Neural progenitor cell (in vitro differentiated cells): ENCODE measurements at places on chromosomes 12 and 14.
A peak's percentile ranks its signal among the peaks of the same experiment; 100 is the strongest.

DNA sequence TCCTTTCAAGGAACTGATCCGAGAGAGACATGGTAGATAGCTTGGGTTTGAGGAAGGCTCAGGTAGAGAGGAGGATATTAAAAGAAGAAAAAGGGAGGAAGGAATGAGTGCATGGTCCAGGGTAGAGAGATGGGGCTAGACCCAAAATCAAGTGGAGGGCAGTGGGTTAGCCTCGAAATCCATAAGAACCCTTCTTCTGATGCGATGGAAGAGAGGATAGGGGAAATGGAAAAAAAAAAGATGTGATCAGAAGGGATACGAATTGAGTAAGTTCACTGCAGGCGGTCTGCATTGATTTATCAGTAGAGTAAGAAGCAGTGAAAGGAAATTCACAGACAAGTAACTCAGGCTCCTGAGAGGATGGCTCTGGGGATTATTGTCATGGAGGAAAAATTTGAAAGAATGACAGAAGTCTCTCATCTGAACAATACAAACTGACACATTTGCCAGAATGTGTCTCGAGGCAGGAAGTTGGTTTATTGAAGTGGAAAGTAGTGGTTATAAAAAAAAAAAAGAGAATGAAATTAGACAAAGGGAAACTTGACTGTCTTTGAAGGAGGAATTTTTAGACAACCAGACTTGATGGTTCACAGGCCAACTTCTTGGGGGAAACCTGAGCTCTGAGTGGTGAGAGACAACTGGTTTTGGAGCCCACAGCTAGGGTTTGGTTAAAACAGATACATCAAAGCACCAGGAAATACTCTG lies 10.2 kb downstream of the PPFIBP1 start:
- DNase-seq: no peak

- no peak for DNase-seq
Measured at GRCh38 chr12:6295094-6295811, 15.2 kb upstream of the PLEKHG6 start.

DNA sequence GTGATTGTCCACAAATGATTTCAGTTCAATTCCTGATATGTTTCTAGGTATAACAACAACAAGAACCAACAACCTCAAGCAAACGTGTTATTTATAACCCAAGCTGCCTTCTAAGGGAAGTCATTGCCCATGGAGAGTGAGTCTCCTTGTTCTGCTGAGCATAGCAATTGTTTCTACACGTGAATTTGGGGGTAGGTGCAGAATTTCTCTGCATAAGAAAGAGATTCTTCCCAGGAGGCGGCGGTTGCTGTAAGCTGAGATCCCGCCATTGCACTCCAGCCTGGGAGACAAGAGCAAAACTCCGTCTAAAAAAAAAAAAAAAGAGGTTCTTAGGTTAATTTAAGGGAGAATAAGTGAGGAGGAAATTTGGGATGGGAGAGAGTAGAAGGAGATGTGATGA lies 226.5 kb upstream of the PELI2 start:
- DNase-seq: no peak

DNA sequence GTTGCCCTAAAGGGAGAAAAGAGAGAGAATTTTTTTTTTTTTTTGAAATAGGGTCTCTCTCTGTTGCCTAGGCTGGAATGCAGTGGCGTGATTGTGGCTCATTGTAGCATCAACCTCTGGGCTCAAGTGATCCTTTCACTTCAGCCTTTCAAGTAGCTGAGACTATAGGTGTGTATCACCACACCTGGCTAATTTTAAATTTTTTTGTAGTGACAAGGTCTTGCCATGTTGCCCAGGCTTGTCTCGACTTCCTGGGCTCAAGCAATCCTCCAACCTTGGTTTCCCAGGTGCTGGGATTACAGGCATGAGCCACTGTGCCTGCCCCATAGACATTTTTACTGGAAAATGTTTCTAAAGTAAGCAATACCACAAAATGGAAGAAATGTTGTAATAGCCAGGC lies 36.8 kb downstream of the YARS2 start:
- no peak for DNase-seq

GRCh38 chr12:32897281-32897610 lies 669 bp upstream of the PKP2 start:
- DNase-seq: no peak

- no peak for DNase-seq
Measured at GRCh38 chr12:100799770-100800169, 5.2 kb downstream of the ANO4 start.

GRCh38 chr12:12983420-12984035 lies 16.5 kb downstream of the HEBP1 start:
- DNase-seq: no peak

GRCh38 chr14:62329427-62329826 lies 567.2 kb downstream of the SNAPC1 start:
- DNase-seq: no peak

DNA sequence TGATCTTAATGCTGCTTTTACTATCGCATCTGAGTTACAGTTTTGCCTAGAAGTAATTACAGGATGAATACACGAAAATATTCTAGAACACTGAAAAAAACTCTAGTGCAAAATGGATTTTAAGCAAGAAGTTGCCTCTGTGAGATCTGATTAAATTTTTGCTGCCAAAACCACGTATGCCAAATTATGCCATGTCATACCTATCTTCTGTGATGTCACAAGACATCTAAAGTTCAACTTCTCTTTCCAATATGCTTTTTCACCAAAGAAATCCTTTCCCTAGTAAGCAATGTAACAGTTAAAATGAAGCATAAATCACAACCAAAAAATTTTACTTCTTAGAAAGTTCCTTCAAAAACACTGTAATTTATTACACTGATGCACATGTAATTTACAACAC lies 39.6 kb downstream of the HECTD4 start:
- no peak for DNase-seq

- no peak for DNase-seq
Measured at GRCh38 chr12:45336331-45336730, 120.4 kb downstream of the ANO6 start.

DNA sequence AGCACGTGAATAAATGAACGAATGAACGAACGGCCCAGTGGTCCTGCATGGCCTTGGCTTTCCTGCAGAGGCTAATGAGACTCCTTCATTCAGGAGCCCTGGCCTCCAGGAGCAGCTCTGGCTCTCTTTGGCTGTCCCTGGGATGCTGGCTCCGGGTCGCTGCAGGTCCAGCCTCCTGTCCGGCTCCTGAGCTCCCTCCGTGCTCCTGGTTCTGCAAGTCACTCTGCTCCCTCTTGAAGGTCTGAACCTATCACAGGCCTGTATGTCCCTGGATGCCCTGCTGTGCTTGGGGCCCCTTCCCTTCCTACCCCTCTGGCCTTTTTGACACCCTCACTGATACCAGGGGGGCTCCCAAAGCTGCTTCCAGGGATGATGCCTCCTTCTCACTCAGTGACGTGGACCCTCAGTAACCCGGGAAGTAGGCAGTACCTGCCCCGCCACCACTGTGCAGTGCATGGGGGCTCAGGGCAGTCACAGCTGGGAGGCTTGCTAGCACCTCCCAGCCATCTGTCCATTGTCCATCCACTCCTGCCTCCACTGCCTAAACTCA lies 133.7 kb upstream of the C14orf180 start:
- DNase-seq: no peak

- no peak for DNase-seq
Measured at GRCh38 chr12:32171211-32171610, 64.6 kb downstream of the BICD1 start.

GRCh38 chr14:57161583-57162234 lies 107.0 kb downstream of the EXOC5 start:
- DNase-seq: no peak

- no peak for DNase-seq
Measured at GRCh38 chr12:106046301-106046846, 92.4 kb downstream of the NUAK1 start.

DNA sequence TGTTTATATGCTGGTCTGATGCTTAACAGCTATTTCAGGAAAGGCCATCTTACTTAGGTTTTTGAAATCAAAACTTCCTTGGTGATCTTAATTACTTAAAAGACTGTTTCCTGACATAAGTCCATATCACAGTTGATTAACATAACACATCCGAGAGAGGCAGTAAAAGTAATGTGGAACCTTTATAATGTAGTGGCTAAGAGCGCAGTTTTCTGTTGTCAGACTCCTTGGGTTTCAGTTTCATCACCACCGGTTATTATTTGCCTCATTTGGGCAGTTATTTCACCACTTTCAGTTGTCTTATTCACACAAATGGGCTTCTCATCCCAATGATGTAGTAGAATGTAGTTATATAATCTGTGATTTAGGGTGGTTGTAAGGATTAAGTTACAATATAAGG lies 30.9 kb downstream of the TBC1D15 start:
- DNase-seq: no peak

GRCh38 chr14:39555749-39556148 lies 123.5 kb upstream of the FBXO33 start:
- no peak for DNase-seq

GRCh38 chr12:42961395-42961794 lies 371.8 kb upstream of the PRICKLE1 start:
- DNase-seq: no peak

- no peak for DNase-seq
Measured at GRCh38 chr14:30882431-30882830, 8.1 kb downstream of the COCH start.

GRCh38 chr14:22569106-22569736 lies 19.8 kb downstream of the DAD1 start:
- DNase-seq: no peak

DNA sequence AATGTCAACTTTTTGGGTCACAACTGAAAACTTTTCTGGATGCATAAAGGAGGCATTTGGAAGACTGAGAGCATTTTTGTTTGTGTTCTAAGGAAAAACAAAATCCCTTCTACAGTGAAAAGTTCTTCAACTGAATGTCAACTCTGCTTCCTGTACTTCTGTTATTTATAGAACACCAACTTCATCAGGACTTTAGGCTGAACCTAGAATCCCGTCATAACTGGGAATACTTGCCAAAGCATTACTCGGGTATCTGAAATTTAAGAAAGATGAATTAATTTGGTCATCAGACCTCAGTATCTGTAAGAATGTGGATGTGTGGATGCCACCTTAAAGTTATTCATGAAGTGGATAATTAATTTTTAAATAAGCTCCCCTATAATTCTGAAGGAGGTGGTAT lies 73.2 kb downstream of the FERMT2 start:
- no peak for DNase-seq

DNA sequence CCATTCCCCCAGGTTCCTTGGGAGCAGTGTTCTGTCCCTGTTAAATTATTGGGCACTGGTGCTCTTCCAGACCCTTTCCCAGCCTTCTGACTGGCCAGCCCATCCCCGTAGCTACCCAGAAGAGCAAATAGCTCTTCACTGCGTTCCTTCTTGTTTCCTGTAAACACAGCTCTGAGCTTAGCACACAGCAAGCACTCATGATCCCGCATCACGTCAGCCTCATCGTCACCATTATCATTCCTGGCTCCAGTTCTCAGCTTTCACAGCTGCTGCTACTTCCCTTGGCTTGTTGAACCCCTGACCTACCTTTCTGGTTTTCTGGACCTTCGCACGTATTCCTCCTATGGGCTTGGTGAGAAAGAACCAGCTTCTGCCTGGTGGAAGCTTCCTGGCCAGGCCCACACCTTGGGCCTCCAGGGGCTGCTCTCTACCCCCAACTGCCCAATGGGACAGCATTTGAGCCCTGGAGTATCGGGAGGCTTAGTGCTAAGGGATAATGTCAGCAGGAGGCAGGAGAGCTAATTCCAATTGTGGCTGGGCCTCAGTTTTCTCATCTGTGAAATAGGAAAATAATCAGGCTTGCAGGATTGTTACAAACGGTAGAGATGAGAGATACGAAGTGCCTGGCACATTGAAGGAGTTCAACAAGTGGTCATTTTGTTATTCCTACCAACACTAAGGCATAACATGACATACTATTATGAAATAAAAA lies 22.6 kb upstream of the PAPOLA start:
- no peak for DNase-seq

DNA sequence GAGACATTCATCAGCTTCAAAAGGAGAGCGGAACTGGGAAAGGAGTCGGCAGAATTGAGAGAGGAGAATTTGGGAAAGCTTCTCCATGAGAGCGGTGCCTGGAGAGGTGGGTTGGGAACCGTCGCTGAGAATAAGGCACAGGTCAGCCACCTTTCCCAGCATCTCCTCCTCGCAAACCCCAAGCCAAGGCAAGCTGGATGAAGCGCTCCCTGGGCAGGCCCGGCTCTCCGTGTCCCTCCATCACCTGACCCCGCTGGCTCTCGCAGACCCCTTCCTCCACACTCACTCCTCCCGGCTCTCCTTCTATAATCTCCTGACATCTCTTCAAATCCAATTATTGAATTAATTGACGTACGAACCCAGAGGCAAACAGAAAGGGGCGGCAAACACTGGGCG lies 18.9 kb upstream of the ATP5MC2 start:
- peak; percentile 38 for DNase-seq

- no peak for DNase-seq
Measured at GRCh38 chr14:40099316-40099715, 667.1 kb upstream of the FBXO33 start.

DNA sequence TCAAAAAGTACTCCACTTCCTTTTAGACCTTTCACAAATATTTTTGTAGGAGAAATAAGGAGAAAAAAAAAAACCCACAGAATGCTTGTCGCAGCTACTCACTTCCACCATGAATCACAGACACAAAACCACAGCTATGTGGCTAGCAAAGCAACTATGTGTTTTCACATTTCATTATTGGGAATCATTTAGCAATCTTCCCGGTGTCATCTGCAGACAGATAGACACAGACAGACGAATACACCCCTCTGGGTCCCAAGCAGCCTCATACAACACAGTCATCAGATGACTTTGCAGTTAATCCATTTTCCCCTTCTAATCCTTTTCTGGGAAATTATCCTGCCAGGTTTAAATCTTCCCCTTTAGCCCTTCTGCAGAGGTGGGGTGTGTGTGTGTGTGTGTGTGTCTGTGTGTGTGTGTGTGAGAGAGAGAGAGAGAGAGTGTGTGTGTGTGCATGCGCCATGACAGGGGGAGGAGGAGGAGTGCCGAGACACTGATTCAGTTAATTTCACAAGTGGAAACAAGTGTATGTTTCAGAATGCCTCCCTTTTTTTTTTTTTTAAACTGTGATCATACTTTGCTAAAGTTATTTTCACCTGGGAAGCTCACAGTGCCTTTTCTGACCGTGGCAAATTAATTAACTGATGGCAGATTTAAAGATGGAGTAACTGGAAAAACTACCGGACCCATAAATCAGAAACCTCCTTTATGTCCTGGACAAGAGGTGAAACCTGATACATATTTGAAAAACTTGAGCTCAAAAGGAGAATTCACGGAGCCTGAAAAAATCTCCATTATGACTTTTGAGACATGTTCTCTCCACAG lies 39.9 kb downstream of the LTBP2 start:
- DNase-seq: no peak

GRCh38 chr12:12941450-12942350 lies 10.3 kb downstream of the GPRC5D start:
- DNase-seq: no peak

GRCh38 chr12:13505224-13505623 lies 308.7 kb downstream of the EMP1 start:
- no peak for DNase-seq

DNA sequence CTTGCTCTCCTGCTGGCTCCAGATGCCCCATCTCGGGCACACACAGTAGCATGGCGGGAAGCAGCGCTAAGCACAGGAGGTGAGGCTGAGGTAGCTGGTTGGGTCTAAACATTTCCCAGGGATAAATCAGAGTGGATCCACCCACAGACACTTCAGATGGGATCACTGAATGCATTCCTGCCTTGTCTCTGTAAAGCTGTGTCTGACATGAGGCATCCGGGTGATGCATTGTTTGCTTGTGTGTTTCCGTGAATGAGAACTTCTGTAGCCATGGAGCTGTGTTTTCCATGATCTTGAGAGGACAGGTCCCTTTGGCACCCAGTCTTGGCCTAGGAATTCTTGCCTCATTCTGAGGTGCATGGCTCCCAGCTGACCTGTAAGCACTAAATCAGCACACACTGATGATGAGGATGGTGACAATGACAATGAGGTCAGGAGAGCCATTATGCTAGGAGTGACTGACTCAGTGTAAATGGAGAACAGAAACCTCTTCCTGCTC lies 6.7 kb upstream of the KRT75 start:
- DNase-seq: no peak
